ENCODE measurements at places on chromosomes 11 and 22.

- no peak for DNase-seq
Measured at GRCh38 chr22:50360578-50360977, 17.5 kb downstream of the PPP6R2 start.

GRCh38 chr11:1572197-1573076 is at the start of gene DUSP8:
Gene DUSP8 (minus strand): TSS chr11:1572271. CDS start chr11:1565826, 6,445 bp downstream.
- DNase-seq: peak; percentile 93

DNA sequence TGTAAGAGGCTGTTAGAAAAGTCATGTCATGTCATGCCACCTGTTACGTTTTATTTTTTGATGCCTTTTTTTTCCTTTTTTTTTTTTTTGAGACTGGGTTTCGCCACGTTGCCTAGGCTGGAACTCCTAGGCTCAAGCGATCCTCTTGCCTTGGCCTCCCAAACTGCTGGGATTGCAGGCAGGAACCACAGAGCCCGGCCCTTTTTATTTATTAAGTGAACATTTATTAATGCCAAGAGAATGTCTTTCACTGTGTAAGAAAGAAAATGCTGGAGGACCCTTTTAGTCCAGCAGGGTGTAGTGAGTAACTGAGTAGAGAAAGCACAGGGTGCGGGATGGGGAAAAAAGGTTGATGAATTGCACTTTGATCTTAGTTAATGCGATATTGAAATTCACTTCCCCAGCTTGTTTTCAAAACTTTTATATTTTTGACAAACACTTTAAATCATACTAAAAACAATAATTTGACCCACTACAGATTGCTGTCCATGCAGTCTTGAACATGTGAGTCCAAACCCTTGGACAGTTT is 2.3 kb upstream of the XBP1 start:
- no peak for DNase-seq

- DNase-seq: no peak
Measured at GRCh38 chr11:130146796-130147195, 12.8 kb upstream of the ST14 start.

GRCh38 chr22:27075028-27075678 is 417.8 kb downstream of the MIAT start:
- no peak for DNase-seq

DNA sequence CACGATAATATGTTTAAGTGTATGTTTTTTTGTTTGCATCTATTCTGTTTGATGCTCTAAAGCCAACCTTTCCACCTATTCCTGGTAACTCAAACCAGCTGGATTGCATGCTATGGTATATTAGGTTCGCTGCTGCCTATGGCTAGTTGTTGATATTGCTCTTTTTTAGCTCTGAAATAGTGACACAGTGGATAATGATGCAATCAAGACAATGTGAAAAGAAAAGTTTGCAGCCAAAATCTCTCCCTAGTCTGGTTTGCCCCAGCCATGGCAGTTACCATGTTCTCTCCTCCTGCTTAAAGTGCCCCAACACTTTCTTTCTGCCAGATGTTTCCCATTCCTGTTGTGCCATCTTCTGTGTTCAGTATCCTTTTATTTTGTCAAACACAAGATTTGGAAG is 269.7 kb downstream of the DYNC2H1 start:
- DNase-seq: no peak

DNA sequence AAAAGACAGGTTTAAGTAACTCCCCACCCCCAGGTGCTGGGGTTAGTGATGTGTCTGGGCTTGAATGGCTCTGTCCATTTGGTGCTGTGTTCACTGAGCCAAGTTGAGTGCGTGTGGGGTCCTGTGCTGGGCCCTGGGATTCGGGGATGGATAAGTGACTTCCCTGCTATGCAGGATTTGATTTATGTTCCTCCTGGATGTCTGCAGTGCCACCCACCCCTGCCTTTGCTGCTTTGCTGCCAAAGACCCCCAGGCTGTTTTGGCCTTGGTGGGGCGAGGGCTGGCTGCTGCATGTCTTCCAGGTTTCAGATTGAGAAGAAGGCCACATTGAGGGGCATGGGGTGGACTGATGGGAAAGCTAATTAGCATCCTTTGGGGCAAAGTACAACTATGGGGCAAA is 77.9 kb upstream of the PARVG start:
- DNase-seq: no peak

DNA sequence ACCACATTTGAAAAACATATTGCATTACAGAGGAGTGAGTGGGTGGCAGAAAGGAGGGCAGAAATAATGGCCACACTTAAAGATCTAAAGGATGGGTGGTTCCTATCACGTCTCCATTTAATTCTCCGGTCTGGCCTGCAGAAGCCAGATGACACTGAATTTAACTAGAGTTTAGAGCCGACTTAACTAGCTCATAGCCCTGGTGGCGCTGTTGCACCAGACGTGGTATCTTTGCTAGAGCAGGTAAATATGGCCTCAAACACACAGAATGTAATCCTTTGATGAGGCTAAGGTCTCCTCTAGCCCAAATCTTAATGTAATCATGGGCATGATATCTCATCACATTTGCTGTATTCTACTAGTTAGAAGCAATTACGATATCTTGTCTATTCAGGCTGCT is 51.5 kb upstream of the GAL start:
- peak; percentile 58 for DNase-seq

DNA sequence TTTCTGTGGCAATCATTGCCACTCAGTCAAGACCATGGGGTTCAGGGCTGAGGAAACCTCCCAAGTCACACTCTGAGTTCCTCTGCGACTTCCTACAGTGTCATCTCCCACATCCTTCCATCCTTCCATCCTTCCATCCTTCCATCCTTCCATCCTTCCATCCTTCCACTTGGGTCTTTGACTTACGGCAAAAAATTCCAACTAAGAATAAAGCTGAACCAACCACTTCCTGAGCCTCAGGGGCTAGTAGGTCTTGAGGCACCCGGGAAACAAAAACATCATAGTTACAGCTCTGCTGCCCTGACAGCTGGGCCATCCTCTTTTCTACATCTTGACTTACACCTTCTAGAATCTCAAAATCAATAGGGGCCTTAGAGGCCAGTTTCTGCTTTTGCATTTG is 32.1 kb downstream of the EHF start:
- no peak for DNase-seq

DNA sequence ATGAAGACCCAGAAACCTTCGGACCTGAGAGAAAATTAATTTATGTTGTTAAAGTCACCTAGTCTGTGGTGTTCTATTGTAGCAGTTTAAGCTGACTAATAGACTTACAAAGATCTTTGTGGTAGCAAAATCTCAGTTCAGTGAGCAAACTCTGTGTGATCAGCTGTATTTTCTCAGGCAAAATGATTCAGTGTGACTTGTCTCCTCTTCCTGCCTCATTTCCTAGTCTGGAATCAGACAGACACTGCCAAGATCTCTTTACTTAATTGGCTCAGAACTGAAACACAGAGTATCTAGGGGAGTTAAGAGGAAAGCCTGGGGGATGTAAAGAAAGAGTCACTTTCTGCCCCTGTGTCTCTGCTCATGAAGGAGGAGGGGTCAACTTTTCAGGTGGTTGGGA is 564.7 kb downstream of the KCNA4 start:
- DNase-seq: no peak

DNA sequence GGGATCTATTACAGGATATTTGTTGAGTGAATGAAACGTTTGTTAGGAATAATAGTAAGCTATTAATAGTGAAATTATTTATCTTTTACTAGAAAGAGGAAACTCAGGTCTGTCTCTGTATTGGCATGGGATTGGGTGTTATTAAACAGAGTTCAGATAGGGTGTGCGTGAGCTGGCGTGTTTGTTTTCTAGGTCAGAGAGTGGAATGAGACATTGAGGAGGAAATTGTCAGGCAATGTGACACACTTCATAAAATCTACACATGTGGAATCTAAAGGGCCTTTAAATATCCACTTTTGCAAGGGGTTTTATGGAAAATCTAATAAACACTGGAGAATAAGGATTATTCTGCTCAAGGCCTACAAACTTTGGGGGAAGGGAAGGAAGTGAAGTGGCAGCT is 552.9 kb downstream of the NTM start:
- DNase-seq: no peak

DNA sequence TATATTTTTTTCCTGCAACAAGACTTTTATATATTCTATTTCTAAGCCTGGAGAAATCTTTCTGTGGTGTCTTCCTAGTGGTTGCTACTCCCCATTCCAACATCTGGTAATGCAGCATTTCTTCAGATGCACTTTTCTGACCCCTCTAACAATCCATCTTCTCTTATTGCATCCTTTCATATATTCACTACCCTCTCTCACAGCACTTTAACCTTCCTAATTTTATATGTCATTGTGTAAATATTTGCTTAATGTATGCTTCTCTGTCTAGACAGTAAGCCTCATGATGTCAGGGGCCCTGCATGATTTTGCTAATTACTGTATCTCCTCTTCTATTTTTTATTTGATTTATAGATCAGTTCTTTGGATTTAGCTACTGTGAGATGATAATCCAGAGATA is 701.6 kb downstream of the KCNA4 start:
- DNase-seq: no peak

DNA sequence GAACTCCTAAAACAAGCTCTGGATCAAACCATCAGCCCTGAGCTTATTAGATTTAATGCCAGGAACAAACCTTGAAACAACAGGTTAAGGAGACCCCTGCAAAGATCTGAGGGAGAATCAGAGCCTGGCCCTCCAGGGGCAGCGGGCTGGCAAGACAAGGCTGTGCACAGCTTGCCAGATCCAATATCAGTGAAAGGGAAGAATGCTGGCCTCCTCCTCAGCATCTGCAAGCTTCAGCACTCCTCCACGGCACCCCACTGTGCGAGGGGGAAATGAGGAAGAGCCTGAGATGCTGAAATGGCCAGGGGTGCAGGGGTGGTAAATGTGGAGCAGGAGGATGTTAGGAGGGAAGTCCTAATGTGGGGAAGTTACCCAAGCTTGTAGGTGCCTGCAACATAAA is 167.0 kb downstream of the TENM4 start:
- no peak for DNase-seq

- no peak for DNase-seq
Measured at GRCh38 chr22:50025993-50026392, 13.4 kb upstream of the IL17REL start.

- DNase-seq: no peak
Measured at GRCh38 chr11:112834277-112834755, 126.9 kb upstream of the NCAM1 start.

GRCh38 chr11:34732831-34733230 is 111.9 kb downstream of the EHF start:
- no peak for DNase-seq

- DNase-seq: no peak
Measured at GRCh38 chr22:38437416-38437815, 17.6 kb downstream of the KCNJ4 start.

- DNase-seq: no peak
Measured at GRCh38 chr22:41608386-41608785, 12.5 kb downstream of the DESI1 start.

- DNase-seq: peak; percentile 92
Measured at GRCh38 chr11:1515082-1516060, 28.8 kb upstream of the MOB2 start.

DNA sequence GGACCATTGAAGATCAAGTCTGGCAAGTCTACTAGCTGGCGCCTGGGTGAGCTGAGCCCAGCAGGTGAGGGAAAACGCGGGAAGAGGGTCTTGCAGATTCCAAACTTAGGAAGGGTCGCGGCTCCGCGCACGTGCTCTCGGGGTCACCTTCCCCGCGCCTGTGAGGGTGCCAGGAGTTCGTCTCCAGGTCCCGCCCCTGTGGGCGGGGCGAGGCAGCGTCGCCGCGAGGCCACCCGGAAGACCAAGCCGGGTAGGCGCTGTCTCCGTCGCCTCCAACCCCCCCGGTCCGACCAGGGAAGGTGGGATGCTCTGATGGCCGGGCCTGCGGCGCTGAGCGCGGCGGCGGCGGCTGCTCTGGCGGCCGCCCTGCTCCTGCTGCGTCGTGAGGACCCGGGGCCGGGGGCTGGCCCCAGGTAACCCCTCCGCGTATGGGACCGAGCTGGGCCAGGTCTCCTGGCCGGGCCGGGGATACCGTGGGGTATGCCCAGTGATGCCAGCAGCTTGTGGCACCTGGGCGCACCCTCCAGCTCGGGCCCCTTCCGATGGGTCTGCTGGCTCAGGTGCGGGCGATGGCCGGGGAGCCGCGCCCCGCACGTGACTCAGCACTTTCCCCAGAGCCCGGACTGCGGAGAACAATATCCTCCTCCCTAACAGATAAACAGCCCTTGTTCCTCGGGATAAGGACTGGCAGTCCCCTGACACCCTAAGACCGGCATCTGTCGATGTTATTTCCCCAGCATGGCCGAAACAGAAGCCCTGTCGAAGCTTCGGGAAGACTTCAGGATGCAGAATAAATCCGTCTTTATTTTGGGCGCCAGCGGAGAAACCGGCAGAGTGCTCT is at the start of gene HTATIP2:
HTATIP2 (plus strand) TSS at position 215 of the 841 bp plus-strand sequence; CDS start at position 739, 524 bp downstream.
- DNase-seq: peak; percentile 81

GRCh38 chr11:115286614-115287013 is 217.6 kb downstream of the CADM1 start:
- DNase-seq: no peak

DNA sequence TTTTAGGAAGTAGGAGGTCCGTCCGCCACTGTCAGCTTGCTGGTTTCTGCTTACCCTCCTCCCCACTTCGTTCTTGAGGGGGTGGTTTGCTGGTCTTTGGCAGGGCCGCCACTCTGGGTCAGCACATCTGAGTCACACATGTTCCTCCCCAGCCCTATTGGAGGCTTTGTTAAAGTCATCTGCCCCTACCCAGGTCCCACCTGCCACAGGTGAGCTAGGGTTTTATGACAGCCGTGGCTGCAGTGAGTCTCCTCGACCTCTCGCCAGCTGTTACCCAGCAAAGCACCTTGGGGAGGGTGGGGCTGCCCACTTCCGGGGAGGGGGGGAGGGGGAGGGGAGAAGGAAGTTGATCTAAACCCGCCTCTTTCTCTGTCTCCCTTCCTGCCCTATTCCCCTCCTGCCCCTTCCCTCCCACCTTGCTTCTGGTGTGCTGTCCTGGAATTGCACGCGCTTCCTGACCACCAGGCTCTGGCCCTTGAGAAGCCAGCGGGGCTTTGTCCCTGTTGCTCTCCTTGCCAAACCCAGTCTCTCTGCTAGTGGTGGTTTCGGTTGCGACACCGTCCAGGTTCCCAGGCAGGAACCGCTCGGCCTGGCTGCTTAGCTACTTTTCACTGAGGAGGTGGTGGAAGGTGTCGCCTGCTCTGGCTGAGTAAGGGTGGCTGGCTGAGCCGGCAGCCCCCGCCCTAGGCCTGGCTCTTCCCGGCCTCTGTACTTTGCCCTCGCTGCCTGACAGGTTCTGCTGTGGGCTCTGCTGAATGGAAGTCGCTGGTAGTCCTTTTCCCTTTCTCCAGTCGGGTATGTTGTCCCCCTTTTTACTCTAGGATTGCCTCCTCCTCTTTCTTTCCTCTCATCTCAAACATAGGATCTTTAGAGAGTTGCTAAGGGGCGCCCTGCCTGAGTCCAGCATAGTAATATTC is 28.5 kb downstream of the RCOR2 start:
- peak; percentile 75 for DNase-seq

All from stimulated activated CD8-positive, alpha-beta memory T cell treated with anti-CD3 and anti-CD28 coated beads, Interleukin-4, amount 100 ng/mL, for 48 hours (primary cell).